Testis (tissue), 5 donors: ENCODE measurements at places on chromosomes 16 and 17.

GRCh38 chr17:4187076-4187475, 44.1 kb downstream of the CYB5D2 start:
- H3K27me3 ChIP-seq, result no peaks in the 10 kb centered on the region
- DNase-seq, result no peak
- H3K27ac ChIP-seq, result peak overlapping the region; percentile 21

DNA sequence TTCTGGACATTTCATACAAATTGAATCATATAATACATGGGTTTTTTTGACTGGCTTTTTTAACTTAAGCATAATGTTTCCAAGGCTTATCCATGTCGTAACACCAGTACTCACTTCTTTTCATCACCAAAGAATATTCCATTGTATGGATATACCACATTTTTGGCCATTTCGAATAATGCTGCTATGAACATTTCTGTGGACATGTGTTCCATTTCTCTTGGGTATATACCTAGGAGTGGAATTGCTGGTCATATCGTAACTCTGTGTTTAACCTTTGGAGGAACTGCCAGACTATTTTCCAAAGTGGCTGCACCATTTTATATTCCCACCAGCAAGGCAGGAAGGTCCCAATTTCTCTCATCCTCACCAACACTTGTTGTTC, 46.0 kb upstream of the WSB1 start:
- no peaks in the 10 kb centered on the region for H3K36me3 ChIP-seq
- no peaks in the 10 kb centered on the region for H3K27me3 ChIP-seq
- H3K4me3 ChIP-seq, result no peak overlapping the region
- no peak overlapping the region for H3K27ac ChIP-seq
- DNase-seq, result no peak

GRCh38 chr17:69246726-69247375, 18.2 kb upstream of the ABCA10 start:
- H3K4me3 ChIP-seq, result no peak overlapping the region
- H3K27me3 ChIP-seq, result no peaks in the 10 kb centered on the region
- no peak for DNase-seq
- H3K36me3 ChIP-seq, result no peaks in the 10 kb centered on the region
- no peak overlapping the region for H3K27ac ChIP-seq

DNA sequence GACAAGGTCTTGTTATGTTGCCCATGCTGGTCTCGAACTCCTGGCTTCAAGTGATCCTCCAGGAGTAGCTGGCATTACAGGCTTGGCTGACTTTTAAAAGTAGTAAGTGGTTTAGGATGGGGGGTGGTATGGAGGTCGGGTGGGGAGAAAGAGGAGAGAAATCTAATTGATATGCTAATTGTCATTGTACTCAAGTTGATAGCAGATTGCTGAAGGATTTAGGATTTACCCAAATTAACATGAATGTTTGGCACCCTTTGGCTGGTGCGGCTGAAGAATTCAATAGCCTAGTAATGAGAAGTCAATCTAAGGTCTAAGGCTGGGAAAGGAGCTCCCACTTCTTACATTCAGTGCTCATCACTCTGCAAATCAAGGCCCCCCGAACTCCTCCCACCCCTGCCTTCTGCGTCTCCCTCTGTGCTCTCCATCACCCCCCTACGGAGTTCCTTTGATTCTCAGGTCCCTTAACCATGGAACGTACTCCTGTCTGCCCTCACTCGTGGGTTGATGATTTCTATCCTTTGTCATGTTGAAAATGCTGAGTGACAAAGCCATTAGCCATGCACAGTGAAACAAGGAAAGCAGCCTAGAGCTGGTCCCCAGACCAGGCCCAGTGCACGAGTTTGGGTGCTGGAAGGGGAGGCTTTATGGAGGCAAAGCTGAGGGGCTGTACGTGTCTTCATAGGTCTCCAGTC, 17.3 kb downstream of the CDH13 start:
- no peak for DNase-seq
- no peak overlapping the region for H3K4me3 ChIP-seq
- no peak overlapping the region for H3K27ac ChIP-seq
- no peaks in the 10 kb centered on the region for H3K36me3 ChIP-seq

- DNase-seq, result no peak
- H3K27ac ChIP-seq, result no peak overlapping the region
- H3K4me3 ChIP-seq, result no peak overlapping the region
- no peaks in the 10 kb centered on the region for H3K36me3 ChIP-seq
- H3K4me1 ChIP-seq, result peaks cover 16% of the 10 kb centered on the region
- no peaks in the 10 kb centered on the region for H3K27me3 ChIP-seq
Observed at GRCh38 chr16:87806261-87806640, 40.5 kb upstream of the KLHDC4 start.

GRCh38 chr16:50381679-50382440, 13.1 kb upstream of the BRD7 start:
- H3K4me3 ChIP-seq, result no peak overlapping the region
- DNase-seq, result no peak
- no peaks in the 10 kb centered on the region for H3K27me3 ChIP-seq
- no peaks in the 10 kb centered on the region for H3K4me1 ChIP-seq
- H3K27ac ChIP-seq, result no peak overlapping the region

- no peak overlapping the region for H3K27ac ChIP-seq
- H3K27me3 ChIP-seq, result no peaks in the 10 kb centered on the region
- H3K4me3 ChIP-seq, result no peak overlapping the region
- no peaks in the 10 kb centered on the region for H3K36me3 ChIP-seq
- no peak for DNase-seq
Observed at GRCh38 chr17:74892013-74892841, 1.2 kb downstream of the FADS6 start.

DNA sequence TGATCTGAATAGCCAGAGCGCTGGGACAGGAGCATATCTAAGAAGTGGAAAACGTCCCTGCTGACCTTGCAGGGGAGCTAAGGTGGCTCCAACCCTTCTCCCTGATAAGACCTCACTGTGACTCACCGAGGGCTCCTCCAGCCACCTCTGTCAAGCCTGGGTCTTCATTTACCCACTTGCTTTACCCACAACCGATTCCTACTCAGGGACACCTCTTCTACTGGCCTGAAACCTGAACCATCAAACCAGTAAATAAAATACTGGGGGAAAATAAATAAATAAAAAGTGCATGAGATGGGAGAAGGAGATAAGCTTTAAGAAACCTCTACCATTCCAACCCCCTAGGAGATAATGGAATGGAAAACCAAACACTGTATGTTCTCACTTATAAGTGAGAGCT, 80.2 kb upstream of the ALOX12 start:
- H3K4me3 ChIP-seq, result no peak overlapping the region
- no peaks in the 10 kb centered on the region for H3K36me3 ChIP-seq
- no peak overlapping the region for H3K27ac ChIP-seq
- no peaks in the 10 kb centered on the region for H3K27me3 ChIP-seq
- H3K4me1 ChIP-seq, result peaks cover 9% of the 10 kb centered on the region
- no peak for DNase-seq

DNA sequence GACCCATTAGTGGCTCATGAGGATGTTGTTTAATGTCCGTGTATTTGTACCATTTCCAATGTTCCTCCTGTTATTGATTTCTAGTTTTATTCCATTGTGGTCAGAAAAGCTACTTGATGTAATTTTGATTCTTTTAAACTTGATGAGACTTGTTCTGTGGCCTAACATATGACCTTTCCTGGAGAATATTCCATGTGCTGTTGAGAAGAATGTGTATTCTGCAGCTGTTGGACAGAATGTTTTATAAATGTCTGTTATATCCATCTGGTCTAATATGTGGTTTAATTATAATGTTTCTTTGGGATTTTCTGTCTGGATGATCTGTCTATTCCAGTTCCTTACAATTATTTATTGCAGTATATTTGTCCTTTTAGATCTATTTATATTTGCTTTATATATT, 2.9 kb upstream of the ABCA10 start:
- no peak overlapping the region for H3K27ac ChIP-seq
- peaks cover 12% of the 10 kb centered on the region for H3K4me1 ChIP-seq
- H3K4me3 ChIP-seq, result no peak overlapping the region
- DNase-seq, result no peak
- no peaks in the 10 kb centered on the region for H3K36me3 ChIP-seq

GRCh38 chr16:65229191-65229662, 107.4 kb upstream of the CDH11 start:
- no peaks in the 10 kb centered on the region for H3K27me3 ChIP-seq
- no peak overlapping the region for H3K4me3 ChIP-seq
- DNase-seq, result no peak
- H3K4me1 ChIP-seq, result no peaks in the 10 kb centered on the region
- H3K36me3 ChIP-seq, result no peaks in the 10 kb centered on the region

DNA sequence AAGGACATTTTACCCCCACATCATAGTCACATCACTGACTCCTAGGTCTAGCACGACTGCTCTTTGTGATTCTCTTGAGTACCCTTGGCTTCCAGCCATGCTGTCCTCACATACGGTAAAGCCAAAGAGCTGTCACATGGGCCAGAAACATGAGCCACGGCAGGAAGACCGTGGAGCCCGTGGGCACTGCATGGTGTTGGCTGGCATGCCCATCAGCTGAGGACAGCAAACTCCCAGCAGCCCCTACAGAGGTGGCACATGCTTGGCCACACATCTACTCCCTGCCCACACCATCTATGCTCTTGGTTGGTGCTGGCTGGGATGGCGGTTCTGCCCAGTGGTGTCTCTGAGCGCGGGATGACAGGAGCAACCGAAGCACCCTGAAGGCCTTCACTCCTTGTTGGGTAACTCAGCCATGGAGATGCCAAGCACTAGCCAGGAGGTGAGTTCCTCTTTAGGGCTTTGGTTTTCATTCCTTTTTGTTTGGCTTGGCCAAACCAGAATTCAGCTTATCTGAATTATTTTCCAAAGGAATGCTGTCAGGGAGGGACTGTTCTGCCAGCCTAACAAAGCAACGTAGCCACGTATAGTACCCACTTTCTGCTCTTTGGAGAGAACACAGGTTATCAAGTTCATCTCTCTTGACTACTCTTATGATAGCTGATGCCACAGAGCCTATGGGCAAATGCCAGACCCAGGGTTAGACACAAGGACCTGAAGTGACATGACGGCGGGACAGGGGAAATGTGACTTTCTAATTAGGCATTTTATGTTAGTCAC, 10.0 kb downstream of the TNFAIP1 start:
- H3K4me3 ChIP-seq, result no peak overlapping the region
- no peak for DNase-seq
- H3K36me3 ChIP-seq, result no peaks in the 10 kb centered on the region
- peaks cover 25% of the 10 kb centered on the region for H3K4me1 ChIP-seq
- no peaks in the 10 kb centered on the region for H3K27me3 ChIP-seq

DNA sequence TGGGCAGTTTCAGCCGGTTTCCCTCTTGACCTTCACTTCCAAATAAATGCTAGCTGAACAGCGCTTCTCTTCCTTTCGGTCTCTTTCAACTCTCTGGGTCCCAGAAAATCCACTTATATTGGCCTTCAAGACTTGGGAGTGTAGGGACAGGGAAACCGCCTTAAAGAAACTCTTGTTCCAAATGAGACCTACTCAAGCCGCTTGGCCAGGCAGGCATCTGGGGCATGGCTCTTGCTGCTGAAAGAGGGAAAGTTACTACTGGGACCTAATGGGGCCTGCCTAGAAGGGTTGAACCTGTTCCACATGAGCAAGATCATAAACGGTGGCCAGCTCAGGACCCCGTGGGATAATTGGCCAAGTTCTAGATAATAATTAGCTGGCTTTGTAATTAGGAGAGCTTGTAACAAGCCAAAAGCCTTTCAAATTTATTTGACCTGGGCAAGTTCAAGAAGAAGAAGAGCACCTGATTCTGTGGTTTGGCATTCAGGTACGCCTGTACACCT, 13.2 kb downstream of the CDH1 start:
- no peaks in the 10 kb centered on the region for H3K4me1 ChIP-seq
- H3K36me3 ChIP-seq, result no peaks in the 10 kb centered on the region

DNA sequence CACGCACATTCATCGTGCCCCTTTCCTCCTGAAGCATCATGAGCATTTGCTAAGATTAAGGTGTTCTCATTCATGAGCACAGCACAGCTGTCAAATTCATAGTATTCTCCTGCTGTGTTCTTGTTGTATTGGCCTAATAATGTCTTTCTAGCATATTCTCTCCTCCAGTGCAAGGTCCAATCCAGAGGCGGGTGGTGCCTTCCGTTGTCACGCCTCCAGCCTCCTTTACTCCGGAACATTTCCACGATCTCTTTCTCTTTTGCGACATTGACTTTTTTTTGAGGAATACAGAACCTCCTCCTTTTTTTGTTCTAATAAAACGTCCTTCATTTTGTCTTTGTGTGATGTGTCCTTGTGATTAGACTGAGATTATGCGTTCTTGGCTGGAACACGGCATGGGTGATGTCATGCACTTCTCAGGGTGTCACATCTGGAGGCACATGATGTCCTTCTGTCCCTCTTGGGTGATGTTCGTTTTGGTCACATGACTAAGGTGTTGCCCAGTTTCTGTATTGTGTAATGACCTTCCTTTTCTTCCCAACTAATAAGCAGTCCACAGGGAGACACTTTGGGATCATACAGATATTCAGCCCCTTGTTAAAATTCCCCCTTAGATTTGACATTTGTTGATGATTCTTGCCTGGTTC, 66.3 kb downstream of the CLEC16A start:
- no peak overlapping the region for H3K4me3 ChIP-seq

DNA sequence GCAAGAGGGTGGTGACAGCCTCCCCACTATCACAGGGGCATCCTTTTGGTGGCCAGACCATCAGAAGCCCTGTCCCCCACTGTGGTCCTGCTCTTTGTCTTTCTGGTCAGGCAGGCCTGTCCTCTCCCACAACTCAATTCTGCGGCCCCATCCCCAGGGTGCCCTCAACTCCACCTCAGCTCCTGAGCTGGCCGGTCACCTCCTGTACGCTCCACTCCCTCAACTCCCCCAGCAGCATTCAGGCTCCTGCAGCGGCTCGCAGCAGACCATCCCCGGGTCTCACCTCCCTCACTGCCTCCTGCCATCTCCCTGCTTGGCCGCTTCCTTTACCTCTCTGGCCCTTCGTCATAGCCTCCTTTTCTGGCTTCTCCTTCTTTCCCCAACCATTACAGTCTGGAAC, 43.4 kb upstream of the MTSS2 start:
- H3K36me3 ChIP-seq, result no peaks in the 10 kb centered on the region
- no peak for DNase-seq
- H3K27ac ChIP-seq, result no peak overlapping the region
- peaks cover 18% of the 10 kb centered on the region for H3K4me1 ChIP-seq

- H3K4me1 ChIP-seq, result no peaks in the 10 kb centered on the region
- no peak for DNase-seq
- H3K4me3 ChIP-seq, result no peak overlapping the region
- H3K36me3 ChIP-seq, result no peaks in the 10 kb centered on the region
Observed at GRCh38 chr16:46862555-46863447, 21.4 kb upstream of the GPT2 start.

DNA sequence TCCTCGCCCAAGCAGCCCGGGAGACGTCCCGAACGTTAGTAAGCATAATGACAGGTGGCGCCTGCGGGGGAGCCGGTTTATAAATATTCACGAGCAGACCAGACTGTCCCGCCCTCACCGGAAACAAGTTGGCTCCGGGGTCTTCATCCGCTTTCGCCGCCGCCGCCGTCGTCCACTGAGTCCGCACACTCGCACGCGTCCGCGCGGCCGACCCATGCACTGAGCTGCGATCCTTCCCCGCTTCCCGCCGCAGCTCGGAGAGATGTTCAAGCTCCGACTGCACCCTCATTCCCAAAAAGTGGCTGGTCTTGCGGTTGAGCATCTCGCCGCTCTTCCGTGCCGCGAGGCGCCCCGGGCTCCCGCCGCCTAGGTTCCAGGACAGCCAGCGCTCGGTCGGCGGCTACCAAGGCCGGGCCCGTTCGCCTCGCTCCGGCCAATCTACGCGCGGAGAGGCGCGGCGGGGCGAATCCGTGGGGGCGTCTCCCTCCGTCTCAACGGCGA, 385 bp downstream of the CFAP119 start:
- peak; percentile 57 for DNase-seq
- H3K36me3 ChIP-seq, result no peaks in the 10 kb centered on the region
- H3K27ac ChIP-seq, result peak overlapping the region; percentile 25
- H3K27me3 ChIP-seq, result no peaks in the 10 kb centered on the region
- peak overlapping the region; percentile 80 for H3K4me3 ChIP-seq

GRCh38 chr16:60712144-60712543, 1324.1 kb downstream of the CDH8 start:
- H3K4me1 ChIP-seq, result no peaks in the 10 kb centered on the region
- no peak overlapping the region for H3K4me3 ChIP-seq
- H3K36me3 ChIP-seq, result no peaks in the 10 kb centered on the region
